ENCODE measurements at places on chromosomes 11 and 22.

DNA sequence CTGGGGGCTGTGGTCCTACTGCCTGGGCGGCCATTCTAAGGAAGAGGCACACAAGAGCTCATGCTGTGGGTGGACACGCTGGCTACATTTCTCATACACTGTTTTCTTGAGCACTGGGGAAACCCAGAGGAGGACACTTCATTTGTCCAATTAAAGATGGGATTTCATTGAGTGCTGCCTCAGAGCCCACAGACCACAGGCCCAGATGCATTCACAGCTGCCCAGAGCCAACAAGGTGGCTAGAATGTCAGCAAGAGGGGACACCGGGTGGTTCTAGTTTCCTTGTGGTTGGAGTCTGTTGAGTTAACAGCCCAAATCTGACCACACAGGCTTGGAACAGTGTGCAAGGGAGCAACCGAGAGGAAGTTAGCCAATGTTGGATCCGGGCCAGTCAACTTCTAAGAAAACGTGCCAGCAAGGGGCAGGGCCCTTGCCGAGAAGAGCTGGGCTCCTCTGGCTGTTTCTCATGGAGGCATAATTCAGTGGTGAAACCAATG, 35.0 kb upstream of the SORL1 start:
- DNase-seq, result peak; percentile 20

DNA sequence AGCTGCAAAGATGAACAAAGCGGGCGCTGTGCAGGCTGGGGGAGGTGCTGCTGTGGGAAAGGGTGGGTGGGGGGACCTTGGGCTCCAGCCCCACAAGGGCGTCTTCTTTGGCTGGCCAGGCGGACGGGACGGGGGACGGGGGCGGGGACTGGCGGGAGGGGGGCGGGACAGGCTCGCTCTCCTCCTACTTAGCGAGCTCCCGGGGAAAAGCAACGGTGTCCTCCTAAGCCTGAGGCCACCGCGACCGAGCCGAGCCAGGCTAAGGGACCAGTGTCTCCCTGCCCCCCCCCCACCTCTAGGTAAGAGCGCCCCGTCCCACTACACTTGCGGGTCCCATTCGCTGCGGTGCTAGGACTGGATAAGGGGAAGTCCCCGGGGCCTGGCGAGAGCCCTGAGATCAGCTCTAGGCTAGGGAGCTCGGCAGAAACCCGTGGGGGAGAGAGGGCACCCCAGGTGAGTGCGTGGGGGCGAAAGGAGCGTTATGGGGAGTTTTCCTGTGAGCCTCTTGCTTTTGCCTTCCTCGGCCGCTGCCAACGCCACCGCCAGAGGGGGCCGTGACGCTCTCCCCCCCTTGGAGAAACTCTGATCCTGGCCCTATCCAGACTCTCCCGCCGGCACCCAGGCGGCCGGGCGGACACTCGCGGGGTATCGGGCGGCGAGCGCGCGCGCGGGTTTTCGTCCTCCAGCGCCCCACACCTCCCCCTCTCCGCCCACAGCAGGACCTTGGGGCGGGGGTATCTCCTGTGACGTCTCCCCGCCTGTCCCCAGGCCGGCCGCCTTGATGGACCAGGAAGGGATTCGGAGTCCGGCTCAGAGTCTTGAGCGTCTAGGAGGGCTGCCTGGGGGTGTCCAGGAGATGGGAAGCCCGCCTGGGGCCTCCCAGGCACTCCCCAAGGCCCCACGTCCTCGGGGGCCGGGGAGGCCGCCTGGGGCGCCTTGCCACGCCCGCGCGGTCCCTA, at the start of gene PHLDB1:
PHLDB1 (plus strand) TSS at position 215 of the 959 bp plus-strand sequence. CDS start 6,222 bp downstream, outside the sequence.
- DNase-seq, result no peak

GRCh38 chr11:45933846-45934579, 11.6 kb downstream of the LARGE2 start:
- no peak for DNase-seq

GRCh38 chr22:46587492-46588278, 32.5 kb upstream of the GRAMD4 start:
- no peak for DNase-seq

GRCh38 chr11:122617926-122618325, 37.6 kb upstream of the UBASH3B start:
- DNase-seq, result no peak

DNA sequence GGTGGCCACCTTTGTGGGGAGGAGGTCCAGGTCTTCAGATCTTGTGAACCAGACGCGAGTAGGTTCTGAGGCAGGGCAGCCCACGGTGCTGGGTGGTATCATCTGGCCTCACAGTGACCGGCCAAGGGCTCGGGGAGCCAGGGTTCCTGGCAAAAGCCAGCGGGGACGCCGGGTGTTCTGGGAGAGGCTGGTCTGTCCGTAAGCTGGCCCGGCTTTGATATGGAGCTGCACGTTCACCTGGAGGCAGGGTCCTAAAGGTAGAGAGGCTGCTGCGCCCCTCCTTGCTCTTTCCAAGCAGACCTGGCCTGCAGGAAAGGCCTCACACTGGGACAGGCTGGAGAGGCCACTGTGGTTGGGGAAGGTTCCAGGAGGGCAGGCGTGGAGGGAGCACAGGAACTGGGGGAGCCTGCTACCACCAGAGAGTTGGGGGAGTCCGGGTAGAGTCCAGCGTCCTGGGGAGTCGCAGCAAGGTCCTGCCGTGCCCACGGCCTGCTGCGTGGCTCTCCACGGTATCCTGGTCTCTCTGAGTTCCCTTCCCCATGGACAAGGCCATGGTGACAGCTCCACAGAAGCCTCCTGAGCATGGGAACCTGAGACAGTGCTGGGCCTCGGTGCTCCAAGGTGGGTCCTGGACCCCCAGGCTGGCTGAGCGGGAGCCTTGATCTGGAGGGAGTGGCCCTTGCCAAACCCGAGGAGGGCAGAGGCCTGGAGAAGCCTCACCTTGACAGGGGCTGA, 452.4 kb upstream of the B3GAT1 start:
- DNase-seq, result no peak

GRCh38 chr11:126383339-126384335, 28.2 kb downstream of the ST3GAL4 start:
- DNase-seq, result no peak

GRCh38 chr11:12156301-12157140, 46.1 kb downstream of the MICAL2 start:
- no peak for DNase-seq

- no peak for DNase-seq
Measured at GRCh38 chr11:116876656-116877055, 39.2 kb upstream of the APOA1 start.

DNA sequence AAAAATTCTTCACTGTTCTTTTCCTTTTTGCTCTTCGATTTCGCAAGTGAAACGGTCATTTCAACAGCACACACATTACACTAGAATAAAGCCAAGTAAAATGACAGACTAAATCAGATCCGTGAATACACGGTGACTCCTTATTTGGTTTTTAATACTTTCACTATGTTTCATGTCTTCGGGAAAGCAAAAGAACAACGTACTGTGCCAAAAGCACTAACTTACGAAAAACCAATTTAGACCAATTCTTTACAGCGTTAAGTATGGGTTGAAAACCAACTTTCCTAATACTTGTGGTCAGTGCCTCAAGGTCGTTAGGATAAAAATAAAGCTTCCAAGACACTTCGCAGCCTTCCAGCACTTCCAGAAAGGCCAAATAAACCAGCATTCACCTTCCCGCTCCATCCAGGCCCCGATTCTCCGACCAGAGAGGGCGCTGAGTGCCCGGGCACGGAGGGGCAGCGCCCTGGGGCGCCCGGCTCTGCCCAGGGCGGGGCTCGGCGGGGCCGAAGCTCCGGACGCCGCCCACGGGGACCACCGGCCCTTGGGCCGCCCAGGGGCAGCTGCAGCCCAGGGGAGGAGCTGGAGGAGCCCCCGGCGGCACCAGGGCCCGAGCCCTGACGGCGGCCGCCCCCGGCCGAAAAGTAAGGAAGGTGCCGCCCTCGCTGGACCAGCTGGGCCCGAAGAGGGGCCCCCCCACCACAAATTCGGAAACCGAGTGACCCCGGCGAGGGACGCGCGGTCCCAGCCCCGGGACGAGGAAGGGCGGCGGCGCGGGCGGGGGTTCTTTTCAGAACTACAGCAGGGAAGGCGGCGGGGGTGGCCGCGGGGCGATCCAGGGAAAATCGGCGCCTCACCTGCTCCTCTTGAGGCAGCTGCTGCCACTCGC, 499 bp downstream of the ATL3 start:
- DNase-seq, result no peak

DNA sequence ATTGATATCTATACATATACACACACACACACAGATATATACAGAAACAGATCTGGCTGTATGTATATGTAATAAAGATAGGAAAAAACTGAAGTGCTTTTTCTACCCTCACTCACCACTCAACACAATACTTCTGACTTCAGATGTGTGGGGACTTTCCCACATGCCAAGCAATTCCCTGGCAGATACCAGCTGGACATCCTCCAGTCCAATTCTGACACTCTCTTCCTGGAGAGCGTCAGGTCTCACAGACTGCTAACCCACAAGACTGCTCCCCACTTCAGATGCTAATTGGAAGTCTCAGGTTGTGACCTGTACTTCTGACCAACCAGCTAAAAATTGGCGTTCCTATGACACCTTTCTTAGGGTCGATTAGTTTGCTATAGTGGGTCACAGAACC, 140.6 kb downstream of the ATG16L2 start:
- no peak for DNase-seq

DNA sequence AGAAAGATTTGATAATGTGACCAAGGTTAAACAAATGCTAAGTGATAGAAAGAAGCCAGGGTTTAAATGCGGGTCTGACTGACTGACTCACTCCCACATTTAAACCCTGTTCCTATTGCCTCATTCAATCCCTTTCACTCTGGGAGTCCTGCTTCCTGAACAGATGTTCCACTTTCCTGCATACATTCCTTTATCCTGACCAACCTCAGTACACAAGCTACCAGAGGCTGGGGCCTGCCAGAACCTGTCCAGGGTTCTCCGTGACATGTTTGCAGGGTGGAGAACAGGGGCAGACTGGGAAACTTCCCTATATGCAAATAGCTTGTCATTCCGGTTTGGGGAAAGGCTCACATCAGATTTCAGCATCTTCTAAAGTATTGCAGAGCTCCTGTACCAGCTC, 3.0 kb upstream of the ANKK1 start:
- no peak for DNase-seq

DNA sequence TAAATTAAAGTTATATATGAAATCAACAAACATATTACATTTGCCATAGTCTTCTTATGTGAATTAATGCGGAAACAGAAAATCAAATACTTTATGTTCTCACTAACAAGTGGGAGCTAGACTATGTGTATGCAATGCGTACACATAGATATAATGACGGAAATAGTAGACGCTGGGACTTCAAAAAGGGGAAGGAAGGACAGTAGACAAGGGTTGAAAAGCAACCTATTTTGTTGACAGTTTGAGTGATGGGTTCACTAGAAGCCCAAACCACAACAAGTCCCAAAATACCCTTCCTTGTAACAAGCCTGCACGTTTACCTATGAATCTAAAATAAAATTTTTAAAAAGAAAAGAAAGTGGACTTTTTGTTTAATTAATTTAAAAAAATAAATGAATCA, 430.8 kb upstream of the CNTN5 start:
- no peak for DNase-seq

DNA sequence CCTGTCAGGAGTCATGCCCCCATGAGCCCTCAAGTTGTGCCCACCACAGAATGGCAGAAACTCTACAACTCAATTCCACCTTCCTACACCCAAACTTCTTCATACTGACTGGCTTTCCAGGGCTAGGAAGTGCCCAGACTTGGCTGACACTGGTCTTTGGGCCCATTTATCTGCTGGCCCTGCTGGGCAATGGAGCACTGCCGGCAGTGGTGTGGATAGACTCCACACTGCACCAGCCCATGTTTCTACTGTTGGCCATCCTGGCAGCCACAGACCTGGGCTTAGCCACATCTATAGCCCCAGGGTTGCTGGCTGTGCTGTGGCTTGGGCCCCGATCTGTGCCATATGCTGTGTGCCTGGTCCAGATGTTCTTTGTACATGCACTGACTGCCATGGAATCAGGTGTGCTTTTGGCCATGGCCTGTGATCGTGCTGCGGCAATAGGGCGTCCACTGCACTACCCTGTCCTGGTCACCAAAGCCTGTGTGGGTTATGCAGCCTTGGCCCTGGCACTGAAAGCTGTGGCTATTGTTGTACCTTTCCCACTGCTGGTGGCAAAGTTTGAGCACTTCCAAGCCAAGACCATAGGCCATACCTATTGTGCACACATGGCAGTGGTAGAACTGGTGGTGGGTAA, at the start of gene OR52W1:
OR52W1 (plus strand) TSS at position 51 of the 637 bp plus-strand sequence; CDS start at position 51, 0 bp downstream.
- DNase-seq, result no peak

GRCh38 chr11:133508468-133508867, 23.8 kb downstream of the OPCML start:
- no peak for DNase-seq

GRCh38 chr11:2136209-2136951, 2.8 kb downstream of the IGF2 start:
- DNase-seq, result no peak

DNA sequence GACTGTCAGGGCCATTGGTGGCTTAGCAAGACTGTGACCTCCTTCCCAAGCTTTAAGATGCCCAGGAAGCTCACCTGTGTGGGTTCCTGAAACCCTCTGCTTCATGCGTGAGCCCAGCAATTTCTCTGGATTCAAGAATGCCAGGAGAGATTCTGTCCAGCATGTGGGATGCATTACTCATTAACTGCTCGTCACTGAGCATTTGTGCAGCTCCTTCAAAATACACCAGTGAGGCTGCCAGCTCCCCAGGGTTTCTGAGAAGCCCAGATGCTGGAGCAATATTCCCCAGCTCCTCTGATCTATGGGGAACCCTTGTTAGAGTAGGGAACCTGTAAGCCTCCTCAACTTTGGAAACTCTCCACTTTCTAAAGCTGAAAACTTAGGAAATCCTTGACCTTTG, 126.5 kb downstream of the CHST1 start:
- no peak for DNase-seq

- no peak for DNase-seq
Measured at GRCh38 chr11:33874910-33875490, 16.9 kb downstream of the LMO2 start.

- peak; percentile 66 for DNase-seq
Measured at GRCh38 chr22:42661985-42662831, 13.0 kb upstream of the CYB5R3 start.

DNA sequence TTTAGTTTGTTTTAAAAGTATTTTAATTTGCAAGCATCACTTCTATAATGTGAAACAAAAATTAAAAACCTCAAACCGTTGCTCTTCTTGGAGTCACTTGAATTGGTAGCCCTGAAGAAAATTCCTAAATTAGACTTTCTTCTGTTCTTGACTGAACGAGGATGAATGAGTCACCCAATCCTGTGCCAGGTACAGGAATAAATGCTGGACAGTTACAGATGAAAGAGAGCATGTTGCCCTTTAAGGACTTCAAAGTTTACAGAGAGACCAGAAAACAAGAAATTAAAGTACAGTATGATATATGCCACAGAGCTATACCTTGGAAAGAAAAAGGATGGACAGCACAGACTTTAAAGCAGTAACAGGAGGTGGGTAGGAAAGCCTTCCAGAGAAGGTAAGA, 41.3 kb upstream of the CXCR5 start:
- DNase-seq, result no peak

All from large intestine (tissue), 12 donors.